Glutamatergic neuron (in vitro differentiated cells): ENCODE measurements at places on chromosomes 2 and 18. TPM values are rescaled to one million over a fixed set of nuclear protein-coding genes. Genes with fewer than 3 reads are reported as not detected.

DNA sequence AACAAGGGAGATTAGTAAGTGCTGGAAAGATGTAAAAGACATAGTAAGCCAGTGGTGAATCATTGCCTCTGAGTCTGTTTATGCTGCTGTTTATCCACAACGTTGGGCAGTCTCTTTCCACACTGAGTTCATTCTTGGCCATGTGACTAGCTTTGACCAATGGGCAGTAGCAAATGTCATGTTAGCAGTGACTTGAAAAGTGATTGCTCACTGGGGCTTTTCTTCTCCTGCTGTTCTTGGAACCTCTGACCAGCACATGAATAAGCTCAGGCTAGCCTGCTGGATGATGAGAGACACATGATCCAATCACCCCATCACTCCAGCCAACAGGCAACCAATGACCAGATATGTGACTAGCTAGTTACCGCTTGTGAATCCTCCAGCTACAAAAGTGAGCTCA lies 360.4 kb downstream of the SLC4A3 start:
- DNase-seq = no peak

OSR1 gene
- total RNA-seq = 0.42 TPM

- peak; percentile 57 for DNase-seq
Observed at GRCh38 chr2:86441882-86442641, 891 bp downstream of the KDM3A start.

GRCh38 chr2:230246206-230246605 lies 20.7 kb downstream of the SP140 start:
- DNase-seq = no peak

DNA sequence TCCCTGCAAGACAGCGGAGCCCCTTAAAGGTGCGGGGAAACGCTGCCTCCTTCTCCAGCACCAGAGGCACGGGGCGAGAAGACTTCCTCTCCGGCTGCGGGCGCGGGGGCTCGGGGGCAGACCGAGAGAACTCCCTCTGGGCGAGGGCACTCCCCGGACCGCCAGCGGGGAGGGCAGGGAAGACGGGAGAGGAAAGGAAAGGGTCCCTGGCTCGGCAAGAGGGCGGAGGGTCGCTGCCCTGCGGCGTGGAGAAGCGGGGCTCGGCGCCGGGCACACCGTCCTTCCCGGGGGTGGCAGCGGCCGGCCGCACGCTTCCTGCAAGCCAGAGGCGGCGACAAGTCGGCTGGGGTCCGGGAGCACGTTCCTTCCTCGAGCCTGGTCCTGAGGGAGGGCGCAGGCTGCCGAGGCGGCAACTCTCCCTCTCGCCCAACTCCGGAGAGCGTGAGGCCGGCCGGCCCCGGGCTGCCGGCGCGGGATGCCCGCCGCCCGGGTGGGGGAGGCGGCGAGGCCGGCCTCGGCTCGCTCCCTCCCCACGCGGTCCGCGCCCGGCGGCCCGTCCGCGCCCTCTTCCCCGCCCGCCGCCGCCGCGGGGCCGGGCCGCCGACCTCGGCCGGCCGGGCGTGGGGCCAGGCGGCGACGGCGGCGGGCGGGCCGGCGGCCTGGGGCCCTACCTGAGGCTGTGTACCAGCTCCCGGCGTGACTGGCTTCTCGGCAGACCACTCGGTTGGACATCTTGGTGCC lies 1.1 kb downstream of the MEMO1 start:
- peak; percentile 67 for DNase-seq

DNA sequence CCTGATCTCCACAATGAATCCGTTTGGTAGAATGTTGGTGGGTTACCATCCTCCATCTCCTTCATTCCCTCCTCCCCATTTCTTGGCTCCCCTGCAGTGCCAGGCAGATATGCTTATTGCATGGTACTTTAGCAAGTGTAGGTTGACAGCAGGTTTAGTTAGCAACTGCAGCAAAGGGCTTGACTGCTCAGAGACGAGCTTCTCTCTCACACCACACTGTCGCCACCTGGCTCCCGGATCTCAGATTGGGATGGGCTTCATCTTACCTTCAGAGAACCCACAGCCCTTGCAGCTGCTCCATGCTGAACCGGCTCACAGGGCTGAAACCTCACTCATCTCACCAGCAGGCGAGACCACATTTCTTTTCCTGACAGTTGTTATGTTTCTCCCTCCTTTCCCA lies 88.8 kb downstream of the VWA3B start:
- no peak for DNase-seq
